ENCODE measurements at places on chromosomes 6 and 20. TPM values are rescaled to one million over a fixed set of nuclear protein-coding genes. Genes with fewer than 3 reads are reported as not detected.

Gene PSORS1C2
- not detected for total RNA-seq

Gene TTK
- 17.1 TPM for total RNA-seq

Gene HSPA12B
- total RNA-seq = 11.6 TPM

Gene PAX1
- not detected for total RNA-seq

Gene PNLDC1
- not detected for total RNA-seq

Gene NKX2-4
- total RNA-seq = not detected

Gene RCAN2
- total RNA-seq = 0.09 TPM

Gene PACRG
- total RNA-seq = 0.45 TPM

Gene C2
- total RNA-seq = 0.19 TPM

Gene LTA
- not detected for total RNA-seq

Gene PLG
- not detected for total RNA-seq

Gene WFDC5
- not detected for total RNA-seq

Measured in endothelial cell of coronary artery (primary cell).